ENCODE measurements at places on chromosomes 7 and 10. TPM values are rescaled to one million over a fixed set of nuclear protein-coding genes. Genes with fewer than 3 reads are reported as not detected.

The MRPL32 gene
- 81.6 TPM for polyA plus RNA-seq

- no peak for DNase-seq
Observed at GRCh38 chr7:52689912-52690311, 345.5 kb upstream of the POM121L12 start.

DNA sequence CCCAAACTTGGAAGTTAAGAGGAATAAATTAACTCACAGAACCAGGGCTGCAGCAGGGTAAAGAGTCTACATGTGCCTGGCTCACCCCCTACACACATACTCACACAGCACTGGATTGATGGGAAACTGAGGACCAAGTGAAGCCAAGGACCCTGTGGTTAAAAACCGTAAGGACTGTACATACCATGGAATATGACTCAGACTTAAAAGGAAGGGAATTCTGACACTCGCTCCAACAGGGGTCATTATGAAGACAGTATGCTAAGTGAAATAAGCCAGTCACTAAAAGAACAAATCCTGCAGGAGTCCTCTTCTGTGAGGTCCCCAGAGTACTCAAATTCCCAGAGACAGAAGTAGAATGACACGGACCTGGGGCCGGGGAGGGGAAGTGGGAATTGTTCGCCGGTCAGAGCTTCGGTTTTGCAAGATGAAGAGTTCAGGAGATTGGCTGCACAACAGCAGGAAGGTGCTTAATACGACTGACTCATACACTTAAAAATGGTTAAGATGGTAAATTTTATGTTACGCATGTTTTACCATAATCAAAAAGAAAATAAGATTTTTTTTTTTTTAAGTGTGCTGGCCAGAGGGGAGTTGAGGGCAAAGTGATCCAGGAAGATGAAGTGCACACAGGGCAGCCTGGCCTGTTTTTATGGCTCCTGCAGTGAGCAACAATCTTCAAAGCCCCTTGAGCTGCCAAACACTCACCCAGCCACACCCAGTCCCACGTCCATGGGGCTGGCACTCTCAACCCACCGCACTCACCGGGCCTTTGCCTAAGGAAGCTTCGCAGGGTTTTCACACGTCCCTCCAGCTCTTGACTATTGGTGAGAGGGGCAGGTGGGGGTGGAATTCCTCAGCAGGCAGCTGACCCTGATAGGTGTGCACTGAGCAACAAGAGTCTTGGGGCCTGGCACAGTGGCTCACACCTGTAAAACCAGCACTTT, 26.4 kb downstream of the DRGX start:
- DNase-seq, result no peak

The VSTM4 gene
- polyA plus RNA-seq, result 5.0 TPM

- DNase-seq, result no peak
Observed at GRCh38 chr10:92042541-92042940, 119.0 kb downstream of the BTAF1 start.

DNA sequence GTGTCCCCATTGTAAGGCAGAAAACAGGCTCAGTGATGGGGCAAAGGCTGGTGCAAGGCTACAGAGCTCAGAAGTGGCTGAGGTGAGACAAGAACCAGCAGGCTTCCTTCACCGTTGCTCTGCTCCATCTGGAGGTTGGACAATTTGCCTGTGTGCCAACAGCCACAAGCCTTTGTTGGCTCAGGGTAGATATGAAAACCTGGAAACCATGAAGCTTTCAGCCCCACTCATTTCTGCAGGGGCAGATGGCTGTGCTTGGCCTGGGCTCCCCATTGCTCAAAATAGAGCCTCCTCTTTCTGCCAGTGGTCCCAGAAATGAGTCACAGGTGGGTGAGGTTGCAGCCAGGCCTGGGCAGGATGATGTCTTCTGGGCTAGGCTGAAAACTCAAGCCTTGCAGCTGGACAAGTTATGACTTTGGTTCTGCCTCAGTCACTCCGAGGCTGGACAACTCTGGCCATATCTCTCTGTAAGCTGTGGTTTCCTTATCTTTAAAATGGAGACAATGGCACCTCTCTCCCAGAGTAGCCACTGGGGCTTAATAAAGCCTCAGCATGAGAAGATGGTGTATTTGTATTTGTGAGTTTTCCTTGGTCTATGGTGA, 12.2 kb upstream of the ZNF273 start:
- DNase-seq, result no peak

DNA sequence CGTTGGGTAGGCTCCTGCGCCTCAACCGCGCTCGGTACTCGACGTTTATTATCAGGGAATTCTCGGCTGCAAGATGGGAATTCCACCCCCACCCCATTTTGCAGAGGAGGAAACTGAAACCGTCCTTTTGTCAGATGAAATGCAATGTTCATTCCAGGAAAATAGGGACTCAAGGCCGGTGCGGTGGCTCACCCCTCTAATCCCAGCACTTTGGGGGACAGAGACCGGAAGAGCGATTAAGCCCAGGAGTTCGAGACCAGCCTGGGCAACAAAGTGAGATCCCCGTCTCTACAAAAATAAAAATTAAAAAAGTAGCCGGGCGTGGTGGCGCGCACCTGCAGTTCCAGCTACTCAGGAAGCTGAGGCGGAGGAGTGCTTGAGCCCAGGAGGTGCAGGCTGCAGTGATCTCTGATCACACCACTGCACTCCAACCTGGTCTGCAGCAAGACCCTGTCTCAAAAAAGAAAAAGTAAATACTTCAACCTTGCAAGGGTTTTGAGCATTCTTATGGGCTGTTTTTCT, 720 bp upstream of the RFC2 start:
- DNase-seq, result no peak

The CCDC186 gene
- 3.4 TPM for polyA plus RNA-seq

GRCh38 chr10:131019696-131020095, 291.8 kb downstream of the TCERG1L start:
- no peak for DNase-seq

The BLVRA gene
- 54.6 TPM for polyA plus RNA-seq

- DNase-seq, result peak; percentile 49
Observed at GRCh38 chr7:149662591-149663095, 110.7 kb downstream of the ZNF467 start.

DNA sequence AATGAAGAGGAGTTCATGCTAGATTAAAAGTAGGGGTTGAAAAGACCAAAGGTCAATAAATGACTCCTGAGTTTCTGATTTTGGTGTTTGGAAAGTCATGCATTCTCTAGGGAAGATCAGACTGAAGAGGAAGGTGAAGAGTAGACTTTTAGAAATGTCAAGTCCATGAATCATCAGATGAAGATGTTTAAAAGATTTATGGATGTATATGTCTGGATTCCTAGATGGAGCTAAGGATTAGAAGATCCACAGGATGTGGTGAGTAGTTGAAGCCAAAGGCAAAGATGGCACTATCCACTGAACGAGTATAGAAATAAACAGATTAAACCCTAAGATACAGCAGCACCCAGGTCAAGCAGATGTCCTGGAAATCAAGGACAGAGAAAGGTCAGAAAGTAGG, 298.5 kb downstream of the GPAM start:
- no peak for DNase-seq

DNA sequence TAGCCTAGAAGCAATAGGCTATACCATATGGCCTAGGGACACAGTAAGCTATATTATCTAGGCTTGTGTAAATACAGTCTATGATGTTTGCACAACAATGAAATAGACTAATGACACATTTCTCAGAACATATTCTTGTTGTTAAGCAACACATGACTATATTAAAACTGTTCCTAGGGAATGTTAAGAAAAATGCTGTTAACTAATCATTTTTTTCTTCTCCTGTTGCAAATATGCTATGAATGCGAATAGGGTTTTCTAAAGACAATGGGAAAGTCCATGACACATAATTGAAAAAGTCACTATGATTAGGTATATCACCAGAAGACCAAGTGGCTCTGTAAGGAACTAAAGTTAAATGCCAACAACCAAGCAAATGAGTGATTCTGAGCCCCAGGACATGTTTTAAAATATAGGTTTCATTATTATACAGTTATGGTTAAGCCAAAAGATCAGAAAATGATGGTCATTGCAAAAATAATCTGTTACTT, 454.0 kb upstream of the SORCS1 start:
- no peak for DNase-seq

DNA sequence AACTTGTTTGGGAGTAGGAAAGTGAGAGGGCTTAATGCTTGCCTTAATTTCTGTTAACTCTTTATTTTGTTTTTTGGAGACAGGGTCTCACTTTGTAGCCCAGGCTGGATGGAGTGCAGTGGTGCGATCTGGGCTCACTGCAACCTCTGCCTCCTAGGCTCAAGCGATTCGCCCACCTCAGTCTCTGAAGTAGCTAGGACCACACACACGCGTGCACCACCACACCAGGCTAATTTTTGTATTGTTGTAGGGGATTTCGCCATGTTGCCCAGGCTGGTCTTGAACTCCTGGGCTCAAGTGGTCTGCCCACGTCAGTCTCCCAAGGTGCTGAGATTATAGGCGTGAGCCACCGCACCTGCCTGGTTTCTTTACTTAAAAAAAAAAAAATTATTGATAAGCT, 1.9 kb downstream of the PPP2R2D start:
- DNase-seq, result no peak

DNA sequence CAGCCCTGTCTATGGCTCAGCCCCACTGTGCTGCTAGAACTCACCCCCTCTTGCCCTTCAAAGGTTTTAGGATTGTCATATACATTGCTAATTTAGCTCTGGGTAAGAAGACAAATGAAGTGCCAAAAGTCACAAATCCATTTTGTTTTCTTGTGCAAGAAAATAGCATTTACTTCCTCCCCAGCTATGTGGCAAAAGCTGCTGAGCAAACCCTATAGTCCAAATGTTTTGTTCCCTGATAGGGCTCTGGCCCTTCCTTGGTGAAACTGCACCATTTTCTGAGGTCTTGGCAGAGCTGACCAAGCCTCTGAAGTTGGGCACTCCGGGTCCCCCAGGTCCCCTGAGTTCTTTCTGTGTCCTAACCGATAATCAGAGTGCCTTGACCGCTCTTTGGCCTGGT, 84.1 kb upstream of the GJD4 start:
- no peak for DNase-seq

All from heart right ventricle (tissue), 16 donors.